ENCODE measurements at places on chromosomes 6 and 20.

GRCh38 chr6:55869674-55870073 lies 5.7 kb downstream of the BMP5 start:
- DNase-seq: no peak

DNA sequence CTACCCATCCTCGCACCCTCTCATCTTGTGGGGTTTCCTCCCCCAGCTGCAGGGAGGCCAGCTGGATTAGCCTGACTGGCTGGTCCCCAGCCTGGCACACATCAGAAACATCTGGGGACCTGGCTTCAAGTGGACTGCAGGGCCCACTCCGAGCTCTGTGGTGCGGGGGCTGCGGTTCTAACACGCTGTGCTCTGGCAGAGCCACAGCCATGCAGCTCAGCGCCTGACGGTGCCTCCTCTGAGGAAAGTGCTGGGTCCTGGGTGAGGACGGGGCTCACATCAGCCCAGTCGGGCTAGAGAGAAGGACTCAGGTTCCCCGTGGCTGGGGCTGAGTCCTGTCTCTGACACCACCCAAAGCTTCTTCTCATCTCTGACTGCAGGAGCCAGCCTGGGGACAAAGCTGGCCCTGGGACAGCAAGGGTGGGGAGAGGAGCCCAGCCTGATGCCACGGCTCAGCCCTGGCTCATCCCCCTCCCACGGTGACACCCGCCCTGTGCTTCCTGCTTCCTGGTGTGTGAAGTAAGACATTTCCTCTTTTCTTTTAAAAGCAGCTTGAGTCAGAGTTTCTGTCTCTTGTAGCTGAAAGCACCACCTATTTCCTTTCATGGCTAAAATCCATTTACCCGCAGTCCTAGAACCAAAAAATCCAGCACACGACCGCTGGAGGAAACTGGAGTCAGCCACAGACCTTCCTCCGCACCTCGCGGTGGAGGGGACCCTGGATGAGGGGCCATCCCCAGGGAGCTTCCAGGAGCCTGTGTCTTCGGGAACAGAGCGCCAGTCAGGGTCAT lies 127.4 kb upstream of the AFDN start:
- peak; percentile 61 for DNase-seq

- DNase-seq: no peak
These were observed 98.2 kb downstream of the SLC35B3 start for GRCh38 chr6:8337147-8337546.

DNA sequence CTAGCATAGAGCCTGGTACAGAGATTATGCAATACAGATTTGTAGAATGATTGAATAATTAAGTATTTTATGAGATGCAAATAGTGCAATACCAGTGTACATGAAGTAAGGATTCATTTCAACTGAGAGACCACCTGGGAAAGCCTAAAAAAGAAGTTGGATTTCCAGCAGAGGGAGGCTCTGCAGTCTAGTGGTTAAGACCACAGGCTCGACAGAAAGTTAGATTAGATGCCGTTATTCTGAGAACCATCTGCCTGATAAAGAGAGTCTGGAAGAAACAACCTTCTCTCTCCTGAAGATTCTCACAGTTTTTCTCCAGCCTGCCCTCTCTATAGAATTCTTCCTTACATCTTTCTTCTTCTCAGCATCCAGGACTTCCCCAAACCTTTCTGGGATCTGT lies 13.6 kb upstream of the TNFRSF21 start:
- no peak for DNase-seq

- no peak for DNase-seq
These were observed 263.0 kb upstream of the PLCB4 start for GRCh38 chr20:8805737-8806442.

DNA sequence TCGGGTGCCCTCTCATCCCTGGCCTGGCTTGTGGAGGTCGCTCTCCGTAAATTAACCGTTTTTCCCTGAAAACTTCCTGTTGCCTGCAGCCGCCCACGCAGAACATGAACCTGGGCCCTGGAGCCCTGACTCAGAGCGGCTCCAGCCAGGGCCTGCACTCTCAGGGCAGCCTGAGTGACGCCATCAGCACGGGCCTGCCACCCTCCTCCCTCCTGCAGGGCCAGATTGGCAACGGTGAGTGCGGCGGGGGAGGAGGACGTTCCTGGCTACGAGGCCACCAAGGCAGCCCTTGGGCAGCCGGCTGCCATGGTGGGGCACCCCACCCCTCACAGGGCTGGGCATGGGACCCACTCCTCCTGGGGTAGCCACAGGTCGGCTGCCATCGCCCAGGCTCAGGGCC lies 17.8 kb downstream of the SS18L1 start:
- DNase-seq: no peak

- peak; percentile 16 for DNase-seq
These were observed 27.4 kb downstream of the KCNQ5 start for GRCh38 chr6:72649032-72649984.

GRCh38 chr20:50642288-50642803 lies 49.0 kb downstream of the RIPOR3 start:
- no peak for DNase-seq

Data from stimulated activated CD4-positive, alpha-beta T cell treated with anti-CD3 and anti-CD28 coated beads, Interleukin-1b, Interleukin-23, amount 100 ng/mL, for 48 hours (primary cell).